ENCODE measurements at places on chromosomes 4 and X.

DNA sequence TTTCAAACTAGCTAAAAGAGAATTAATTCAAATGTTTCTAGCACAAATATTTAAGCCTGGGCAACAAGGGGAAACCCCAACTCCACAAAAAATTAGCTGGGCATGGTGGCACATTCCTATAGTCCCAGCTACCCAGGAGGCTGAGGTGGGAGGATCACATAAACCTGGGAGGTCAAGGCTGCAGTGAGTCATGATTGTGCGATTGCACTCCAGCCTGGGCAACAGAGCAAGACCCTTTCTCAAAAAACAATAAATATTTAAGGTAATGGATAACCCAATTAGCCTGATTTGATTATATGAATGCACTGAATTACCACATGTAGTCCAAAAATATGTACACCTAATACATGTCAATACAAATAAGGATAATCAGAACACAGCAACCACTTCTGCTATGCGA, 14.3 kb downstream of the RCHY1 start:
- DNase-seq, result no peak

GRCh38 chrX:65723706-65724105, 56.3 kb downstream of the MSN start:
- no peak for DNase-seq

DNA sequence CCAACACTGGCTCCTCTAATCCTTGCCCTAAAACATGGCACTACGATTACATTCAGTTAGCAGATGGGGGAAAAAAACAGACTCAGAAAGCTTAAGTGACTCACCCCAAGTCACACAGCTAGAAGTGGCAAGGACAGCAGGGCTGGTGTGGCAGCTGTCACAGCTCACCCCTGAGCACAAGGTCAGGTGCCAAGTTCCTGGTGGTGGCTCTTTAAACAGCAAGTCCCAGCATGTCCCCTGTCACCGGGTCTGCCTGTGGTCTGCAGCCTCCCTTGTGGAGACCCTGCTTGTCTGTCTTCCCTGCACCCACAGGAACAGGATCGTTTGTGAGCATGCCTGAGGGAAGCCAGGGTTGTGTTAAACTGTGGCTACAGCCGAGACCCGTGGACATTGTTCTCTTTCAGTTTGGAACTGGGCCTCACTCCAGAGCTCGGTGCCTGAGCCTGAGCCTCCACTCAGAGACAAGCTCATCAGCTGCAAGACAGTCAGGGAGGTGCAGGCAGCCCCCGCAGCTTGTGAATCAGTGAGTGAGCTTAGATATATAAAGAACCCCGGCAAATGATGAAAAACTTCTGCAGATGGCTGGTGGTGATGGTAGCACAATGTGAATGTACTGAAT, 260.8 kb downstream of the BCOR start:
- no peak for DNase-seq

GRCh38 chr4:73620115-73620792, at the start of gene RASSF6:
TSS of gene RASSF6 (minus strand) at chr4:73620436. CDS start at chr4:73611795, 8,641 bp downstream.
- DNase-seq, result no peak

GRCh38 chr4:56149591-56149990, 200.8 kb downstream of the CEP135 start:
- DNase-seq, result peak; percentile 49

GRCh38 chrX:81229901-81230300, 28.0 kb downstream of the SH3BGRL start:
- DNase-seq, result no peak

- no peak for DNase-seq
Observed at GRCh38 chr4:84481860-84482245, 17.2 kb downstream of the NKX6-1 start.

DNA sequence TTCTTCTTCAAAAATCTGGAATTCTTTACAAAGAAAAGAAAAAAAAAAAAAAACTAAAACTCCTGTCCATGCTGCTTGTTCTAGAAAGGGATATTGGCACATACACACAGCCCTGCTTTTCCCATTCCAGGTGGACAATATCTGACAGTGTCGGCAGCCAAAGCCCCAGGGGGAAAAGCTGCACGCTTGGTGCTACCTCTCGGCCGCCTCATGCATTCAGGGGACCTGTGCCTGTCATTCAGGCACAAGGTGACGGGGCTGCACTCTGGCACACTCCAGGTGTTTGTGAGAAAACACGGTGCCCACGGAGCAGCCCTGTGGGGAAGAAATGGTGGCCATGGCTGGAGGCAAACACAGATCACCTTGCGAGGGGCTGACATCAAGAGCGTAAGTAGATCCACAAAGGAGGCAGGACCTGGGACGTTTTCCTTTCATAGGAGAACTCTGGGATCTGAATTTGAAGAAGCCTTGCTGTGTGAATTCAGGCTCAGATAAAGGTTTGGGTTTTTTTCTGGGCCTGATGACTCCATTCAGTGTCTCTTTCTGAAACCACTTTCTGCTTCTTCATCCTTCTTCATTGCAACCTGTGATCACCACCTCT, 71.9 kb downstream of the NPNT start:
- no peak for DNase-seq

- DNase-seq, result no peak
Observed at GRCh38 chr4:25621027-25621930, 34.4 kb upstream of the SLC34A2 start.

GRCh38 chrX:39418254-39418704, 617.0 kb downstream of the MID1IP1 start:
- DNase-seq, result no peak

All from AG10803 (cell line).